ENCODE measurements at places on chromosomes 6 and 20.
A peak's percentile ranks its signal among the peaks of the same experiment; 100 is the strongest.

- no peak for DNase-seq
Measured at GRCh38 chr20:54650052-54650719, 174.8 kb downstream of the DOK5 start.

- DNase-seq = peak; percentile 27
Measured at GRCh38 chr6:29925727-29926412, 16.5 kb upstream of the HLA-A start.

DNA sequence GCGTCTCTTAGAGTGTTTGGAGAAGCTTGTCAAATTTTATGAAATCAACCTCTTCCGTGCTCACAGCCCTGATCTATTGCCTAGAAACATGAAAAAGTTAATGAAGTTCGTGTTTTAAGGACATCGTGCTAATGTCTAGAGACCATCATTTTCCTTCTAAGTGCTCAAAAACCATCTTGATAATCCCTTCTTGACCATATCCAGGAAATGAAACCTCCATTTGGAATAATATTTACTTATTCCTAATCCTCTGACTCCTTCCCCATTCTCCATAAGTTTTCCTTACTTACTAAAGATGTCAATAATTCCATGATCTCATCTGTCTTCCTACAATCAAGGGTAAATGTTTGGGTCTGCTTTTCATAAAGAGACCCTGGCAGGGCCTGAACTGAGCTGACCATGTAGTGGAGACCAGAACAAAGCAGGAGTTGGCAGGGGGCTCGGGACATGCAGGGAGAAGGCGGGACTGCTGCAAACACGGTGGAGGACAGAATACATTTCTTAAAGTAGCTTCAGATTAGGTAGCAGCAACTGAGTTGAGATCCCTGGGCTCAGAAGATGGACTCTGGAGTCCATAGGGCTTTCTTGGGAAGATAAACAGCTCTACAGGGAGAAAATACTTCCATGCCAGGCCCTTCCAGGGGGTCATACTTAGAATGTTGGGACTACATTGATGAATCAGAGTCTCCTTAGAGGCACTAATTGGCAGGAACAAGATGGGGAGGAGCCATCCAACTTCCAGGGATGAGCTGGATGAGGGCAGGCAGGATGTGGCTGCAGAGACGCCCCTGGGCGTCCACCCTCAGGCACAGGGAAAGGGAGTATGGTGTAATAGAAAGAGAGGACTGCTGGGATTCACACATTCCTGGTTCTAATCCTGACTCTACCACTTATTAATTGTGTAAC lies 100.7 kb downstream of the RIN2 start:
- no peak for DNase-seq

- no peak for DNase-seq
Measured at GRCh38 chr6:131124336-131125071, 10.8 kb upstream of the AKAP7 start.

DNA sequence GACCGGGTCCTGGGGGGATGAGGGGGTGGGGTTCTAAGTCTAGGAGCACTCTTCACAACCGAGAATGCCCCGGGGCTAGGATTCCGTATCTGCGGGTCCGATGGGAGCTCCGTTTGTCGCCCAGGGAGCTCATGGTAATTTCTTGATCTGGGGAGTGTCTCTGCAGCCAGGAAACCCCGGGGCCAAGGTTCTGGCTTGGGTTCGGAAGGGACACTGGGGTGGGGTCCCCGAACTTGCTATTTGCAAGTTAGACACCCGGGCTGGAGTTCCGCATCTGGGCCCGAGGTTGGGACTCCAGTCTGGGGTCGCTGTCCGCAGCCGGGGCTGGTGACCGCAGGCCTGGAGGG lies 397 bp downstream of the PEDS1 start:
- DNase-seq = peak; percentile 28

DNA sequence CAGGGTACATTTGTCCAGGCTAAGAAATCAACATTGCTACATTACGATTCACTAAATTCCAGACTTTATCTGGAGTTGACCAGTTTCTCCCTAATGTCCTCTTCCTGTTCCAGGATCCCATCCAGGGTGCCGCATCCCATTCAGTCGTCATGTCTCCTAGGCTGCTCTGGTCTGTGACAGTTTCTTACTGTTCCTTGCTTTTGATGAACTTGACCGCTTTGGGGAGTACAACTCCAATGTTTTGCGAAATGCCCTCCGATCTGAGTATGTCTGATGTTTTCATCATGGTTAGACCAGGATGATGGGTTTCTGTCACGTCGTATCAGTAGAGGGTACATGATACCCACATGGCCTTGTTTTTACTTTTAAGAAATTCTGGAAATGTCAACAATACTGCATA lies 62.2 kb downstream of the CTCFL start:
- DNase-seq = no peak

DNA sequence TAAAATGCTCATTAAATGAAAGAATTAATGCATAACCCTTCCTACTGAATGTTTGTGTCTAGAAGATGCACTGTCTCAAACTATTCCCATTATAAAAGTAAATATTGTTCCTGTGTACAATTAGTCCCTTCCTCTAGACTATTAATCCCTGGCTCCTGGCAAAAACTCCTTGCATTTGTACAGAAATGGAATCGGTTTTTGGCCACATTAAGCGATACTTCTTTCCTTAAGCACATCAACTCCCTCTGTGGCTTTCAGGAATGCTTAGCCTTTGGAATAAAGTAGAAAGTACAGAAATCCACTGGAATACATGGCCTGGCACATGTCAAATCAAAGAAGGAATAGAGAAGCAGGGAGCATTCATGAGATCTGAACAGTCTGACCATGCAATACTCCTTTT lies 179.8 kb downstream of the GMPR start:
- no peak for DNase-seq

DNA sequence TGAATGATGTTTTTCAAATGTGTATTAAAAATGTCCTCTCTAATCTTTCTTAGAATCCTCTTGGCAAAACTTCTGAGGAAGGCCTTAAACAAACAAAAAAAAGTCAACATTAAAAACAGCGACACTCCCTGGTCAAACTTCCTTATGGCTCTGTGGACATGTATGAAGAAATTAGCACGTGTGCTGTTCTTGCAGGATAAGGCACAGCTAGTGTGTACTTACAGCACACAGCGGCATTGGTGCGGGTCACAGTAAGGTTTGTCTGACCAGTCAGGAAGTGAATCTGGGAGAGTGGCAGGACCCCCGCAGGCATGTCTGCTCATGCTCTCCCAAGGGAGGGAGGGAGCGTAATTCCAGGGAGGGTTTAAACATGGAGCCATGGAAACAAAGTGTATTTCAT lies 38.8 kb downstream of the SLC22A1 start:
- peak; percentile 3 for DNase-seq

DNA sequence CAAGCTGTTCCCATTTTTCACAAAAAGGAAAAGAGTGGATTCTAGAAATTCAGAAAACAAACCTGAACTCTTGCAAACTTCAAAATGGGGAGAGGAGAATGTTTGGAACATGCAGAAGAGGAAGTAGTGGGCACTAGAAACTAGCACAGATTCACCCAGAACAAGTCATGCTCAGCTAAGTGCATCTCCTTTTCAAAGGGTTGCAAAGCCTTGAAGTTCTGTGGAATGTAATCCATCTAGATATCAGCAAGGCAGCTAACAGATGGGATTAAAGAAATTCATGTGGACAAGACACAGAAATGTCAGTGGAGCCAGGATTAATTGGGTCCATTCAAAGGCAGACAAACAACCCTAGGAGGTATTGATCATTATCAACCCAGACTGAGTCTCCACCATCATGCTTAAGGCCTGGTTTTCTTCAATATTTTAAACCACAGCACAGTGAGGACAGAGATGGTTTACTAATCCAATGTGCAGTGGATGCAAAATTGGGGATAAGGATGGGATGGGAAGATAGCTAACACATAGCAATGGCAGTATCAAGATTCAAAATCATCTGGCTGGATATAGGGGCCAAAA lies 31.3 kb downstream of the KCNK5 start:
- DNase-seq = no peak

- DNase-seq = no peak
Measured at GRCh38 chr6:155287762-155288161, 23.9 kb downstream of the CLDN20 start.

- no peak for DNase-seq
Measured at GRCh38 chr6:84815896-84816735, 51.7 kb upstream of the TBX18 start.

- DNase-seq = no peak
Measured at GRCh38 chr20:23663180-23663579, 25.4 kb upstream of the CST3 start.

DNA sequence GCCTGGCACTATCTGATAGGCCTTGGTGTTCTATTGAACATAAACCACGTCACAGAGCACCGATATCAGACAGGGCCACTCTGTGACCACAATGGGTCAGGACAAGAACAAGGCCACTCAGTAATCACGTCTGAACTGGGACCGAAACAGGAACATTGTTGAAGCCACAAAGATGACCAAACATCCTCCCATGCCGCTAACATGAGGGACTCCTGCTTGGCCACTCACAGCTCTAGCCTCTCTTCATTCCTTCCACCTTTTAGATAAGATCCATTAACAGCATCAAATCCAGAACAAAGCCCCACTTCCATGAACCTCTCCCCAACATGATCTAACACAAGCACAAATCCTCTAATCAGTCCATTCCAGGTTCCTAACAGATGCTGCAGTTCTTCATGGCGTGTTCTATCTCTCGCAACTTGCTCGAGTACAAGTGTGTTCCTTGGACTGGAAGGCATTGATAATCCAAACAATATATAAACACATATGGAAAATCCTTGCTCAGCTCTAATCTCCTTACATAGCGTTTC lies 7.4 kb downstream of the SIRT5 start:
- DNase-seq = no peak

- DNase-seq = no peak
Measured at GRCh38 chr6:97456070-97456469, 173.1 kb upstream of the MMS22L start.

- no peak for DNase-seq
Measured at GRCh38 chr6:107310362-107310761, 149.0 kb downstream of the PDSS2 start.

DNA sequence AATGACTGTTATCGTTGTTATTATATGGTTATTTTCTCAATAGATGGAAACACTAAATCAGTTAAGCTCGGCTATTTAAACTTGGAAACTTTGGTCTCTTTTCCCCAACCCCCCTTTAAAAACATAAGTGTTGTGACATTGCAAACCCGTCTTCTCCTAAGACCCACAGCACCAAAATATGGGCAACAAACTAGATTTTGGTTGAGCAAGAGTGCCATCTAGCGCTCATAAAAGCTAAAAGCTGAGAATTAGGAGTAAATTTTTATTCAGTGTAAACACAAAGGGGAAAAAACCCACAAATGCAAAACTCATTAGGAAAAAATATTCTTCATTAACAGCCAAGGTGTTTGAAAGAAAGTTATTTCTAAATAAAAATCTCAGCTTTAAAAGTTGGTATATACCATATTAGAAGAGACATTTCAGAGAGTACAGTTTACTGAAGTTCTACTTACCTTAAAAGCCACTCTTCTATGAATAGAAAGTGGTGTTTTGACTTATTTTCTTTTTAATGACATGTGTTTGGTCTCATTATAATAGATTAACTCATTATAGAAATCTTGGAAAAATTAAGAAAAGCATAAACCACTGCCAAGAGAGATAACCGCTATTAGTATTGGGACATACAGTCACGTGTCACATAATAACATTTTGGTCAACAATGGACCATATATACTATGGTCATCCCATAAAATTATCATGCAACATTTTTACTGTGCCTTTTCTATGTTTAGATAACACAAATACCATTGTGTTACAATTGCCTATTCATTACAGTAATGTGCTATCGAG lies 21.1 kb downstream of the SESN1 start:
- DNase-seq = peak; percentile 92

GRCh38 chr6:149405823-149406765 lies 6.0 kb downstream of the SUMO4 start:
- peak; percentile 35 for DNase-seq

DNA sequence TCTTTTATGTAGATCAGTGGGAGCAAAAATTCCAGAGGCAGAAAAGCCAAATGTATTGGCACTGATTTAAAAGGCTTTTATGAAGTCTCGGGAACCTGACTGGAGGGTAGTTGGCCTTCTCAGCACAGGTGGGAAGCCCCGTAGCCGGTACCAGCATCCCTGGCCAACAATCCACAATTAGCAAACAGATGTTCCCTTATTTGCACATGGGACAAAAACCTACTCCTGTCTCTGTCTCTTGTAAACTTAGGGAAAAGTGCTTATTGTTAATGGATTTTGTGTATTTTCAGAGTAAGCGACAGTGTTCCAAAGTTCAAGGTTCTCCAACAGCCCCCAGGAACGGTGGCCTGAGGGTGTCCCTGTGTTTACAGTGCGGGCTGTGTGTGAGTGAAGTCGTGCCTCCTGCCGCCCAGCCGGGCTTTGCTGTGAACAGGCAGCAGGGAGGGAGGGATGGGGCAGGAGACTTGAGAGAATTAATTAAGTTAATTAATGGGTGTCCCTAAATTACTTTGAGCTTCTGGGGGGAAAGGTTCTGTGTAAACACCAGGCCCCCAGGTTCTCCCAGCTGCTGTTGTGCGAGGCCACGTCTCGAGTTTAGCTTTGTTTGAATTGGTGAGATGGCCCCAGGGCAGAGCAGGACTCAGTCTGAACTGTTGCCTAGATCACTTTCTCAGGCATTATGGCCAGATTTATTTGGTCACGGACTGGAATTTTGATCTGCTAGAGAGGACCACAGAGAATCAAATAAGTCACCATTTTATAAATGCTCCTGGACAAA lies 3.9 kb downstream of the SYNJ2 start:
- no peak for DNase-seq

DNA sequence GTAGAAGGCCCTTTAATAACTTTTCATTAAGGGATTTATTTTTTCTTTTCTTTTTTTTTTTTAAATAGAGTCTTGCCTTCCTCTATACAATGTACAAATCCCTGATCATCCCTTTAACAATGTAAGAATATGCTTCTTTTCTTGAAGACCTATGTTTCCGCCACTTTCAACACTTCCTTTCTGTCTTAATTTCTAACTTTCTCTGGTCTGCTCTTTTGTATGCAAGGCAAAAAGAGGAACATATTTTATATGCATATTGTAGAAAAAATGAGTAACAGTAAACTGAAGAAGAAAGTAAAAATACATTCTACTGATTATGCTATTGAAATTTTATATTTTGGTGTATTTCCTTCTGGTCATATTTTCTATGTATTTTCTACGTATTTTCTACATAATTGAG lies 484.7 kb downstream of the TFAP2B start:
- peak; percentile 40 for DNase-seq

- DNase-seq = no peak
Measured at GRCh38 chr20:45501600-45501999, 13.8 kb downstream of the SPINT3 start.
